NCI-H1105 (cell line): ENCODE measurements at places on chromosomes 4 and X.
A peak's percentile ranks its signal among the peaks of the same experiment; 100 is the strongest.

DNA sequence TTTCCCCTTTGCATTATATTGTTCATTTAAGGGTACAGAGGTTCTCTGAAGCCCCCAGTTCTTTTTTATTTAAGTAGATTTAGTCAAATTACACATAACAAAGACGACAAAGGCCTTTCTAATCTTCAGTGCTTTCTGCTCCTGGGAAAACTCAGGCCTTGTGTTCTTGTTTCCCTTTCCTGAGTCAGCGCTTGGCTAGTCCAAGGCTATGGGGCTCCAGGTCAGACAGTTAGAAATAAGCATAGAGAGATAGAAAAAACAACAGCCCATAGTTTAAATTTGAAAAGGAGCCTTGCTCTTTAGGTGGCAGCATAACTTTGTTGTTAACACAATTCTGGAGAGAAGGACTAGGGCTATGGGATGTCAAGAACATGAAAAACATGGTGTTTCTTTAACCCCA, 97.3 kb downstream of the PPP1R2C start:
- no peak for DNase-seq

DNA sequence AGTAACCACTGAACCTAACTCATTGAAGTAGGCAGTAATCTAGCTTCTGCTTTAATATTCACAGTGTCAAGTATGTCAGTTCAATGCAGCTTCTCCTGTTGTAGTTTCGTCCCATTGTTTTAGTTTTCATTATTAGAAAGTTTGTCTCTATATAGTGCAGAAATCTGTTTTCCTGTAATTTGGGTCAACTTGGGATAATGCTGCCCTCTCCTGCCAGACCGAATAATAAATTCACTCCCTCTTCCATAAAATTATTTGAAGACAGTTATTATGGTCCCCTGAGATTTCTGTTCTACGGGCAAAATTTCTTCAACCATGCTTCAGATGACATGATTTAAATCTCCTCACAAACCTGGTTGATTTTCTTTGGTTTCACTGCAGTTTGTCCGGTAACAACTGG, 4.6 kb upstream of the LUZP4 start:
- DNase-seq: no peak

DNA sequence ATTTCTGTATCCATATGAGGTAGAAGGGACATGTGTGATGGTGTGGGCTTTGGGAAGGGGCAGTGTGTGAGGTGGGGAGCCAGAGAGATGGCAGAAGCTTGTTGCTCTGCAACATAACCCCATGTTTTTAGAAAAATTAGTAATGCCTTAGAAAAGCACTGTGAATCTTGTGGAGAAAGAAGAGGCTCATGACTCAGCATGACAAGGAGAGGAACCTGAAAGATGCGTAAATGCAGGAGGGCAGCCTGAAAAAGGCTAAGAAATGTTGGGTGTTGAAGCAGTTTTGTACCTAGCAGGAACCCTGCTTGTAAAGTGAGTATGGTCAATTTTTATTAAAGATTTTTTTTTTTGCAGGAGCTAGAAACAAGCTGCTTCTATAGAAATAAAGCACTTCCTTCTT, 59.8 kb downstream of the ARSJ start:
- no peak for DNase-seq

GRCh38 chr4:101651778-101652177, 138.8 kb upstream of the BANK1 start:
- no peak for DNase-seq

DNA sequence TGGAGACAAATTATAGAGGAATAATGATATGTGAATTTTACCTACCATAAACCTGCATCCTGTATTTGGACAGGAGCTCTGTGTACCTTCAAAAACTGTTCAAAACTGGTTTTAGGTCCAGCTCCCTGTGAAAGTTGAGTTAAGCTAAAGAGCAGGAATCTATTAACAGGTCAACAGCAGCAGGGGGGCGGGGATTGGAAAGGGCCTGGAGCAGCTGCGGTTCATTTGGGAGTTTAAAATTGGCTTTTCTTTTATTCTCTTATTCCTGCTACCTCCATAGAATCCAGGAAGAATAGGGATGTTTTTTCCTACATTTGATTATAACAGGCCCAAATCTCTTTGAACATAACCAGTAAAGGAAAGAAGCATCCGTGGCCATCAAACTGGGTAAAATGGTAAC, 23.8 kb downstream of the SHROOM3 start:
- no peak for DNase-seq

DNA sequence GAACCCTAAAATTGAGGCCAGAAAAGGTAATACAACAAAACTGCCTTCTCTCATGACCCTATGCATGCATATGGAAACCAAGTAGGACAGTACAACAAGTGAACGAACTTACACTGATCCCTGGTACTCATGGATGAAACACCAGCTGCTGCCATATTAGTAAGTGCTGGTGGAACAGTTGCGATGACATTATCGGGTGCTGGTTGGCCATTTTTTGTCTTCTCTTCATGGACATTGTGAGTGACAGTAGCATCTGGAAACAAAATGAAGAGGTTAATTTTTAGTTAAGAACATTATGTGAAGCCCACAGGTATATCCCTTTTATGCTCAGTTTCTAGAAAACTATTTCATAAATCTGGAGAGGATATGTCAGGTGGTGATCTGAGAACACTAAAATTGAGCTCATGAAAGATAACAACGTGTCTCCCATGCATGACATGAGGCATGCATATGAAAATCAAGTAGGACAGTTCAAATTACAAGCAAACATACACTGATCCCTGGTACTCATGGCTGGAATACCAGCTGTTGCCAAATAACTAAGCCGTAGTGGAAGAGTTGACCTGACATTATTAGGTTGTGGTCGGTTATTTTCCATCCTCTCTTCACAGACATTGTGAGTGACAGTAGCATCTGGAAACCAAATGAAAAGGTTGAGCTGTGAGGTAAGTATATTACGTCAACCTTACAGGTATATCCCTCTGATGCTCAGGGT, 74.2 kb upstream of the CT45A1 start:
- DNase-seq: no peak

DNA sequence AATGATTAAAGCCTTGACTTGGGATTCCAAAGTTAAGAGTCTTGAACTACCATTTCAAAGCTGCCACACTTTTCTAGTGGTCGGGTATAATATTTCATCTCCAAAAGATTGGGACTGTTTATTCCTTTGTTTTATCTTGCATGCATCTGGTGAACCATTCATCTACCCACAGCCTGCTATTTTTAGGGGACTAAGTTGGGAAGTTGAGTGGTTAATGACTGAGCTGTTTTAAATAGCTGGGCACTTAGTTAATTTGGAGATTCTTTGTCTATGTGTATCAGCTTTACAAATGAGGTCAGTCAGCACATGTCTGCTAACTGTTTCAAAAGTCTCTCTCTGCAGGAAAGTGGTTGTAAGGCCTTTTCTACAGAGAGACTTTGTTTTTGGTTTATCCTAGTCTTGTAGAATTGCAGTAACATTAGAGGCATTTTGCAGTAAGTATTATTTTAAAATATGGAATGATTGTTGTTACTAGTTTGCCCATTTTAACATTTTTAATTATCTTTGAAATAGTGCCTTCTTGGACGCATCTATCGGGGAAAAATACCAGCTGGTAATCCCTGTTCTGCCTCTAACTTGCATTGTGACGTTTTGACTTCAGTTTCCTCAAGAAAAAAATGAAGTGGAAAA, 8.2 kb downstream of the BMP2K start:
- no peak for DNase-seq

DNA sequence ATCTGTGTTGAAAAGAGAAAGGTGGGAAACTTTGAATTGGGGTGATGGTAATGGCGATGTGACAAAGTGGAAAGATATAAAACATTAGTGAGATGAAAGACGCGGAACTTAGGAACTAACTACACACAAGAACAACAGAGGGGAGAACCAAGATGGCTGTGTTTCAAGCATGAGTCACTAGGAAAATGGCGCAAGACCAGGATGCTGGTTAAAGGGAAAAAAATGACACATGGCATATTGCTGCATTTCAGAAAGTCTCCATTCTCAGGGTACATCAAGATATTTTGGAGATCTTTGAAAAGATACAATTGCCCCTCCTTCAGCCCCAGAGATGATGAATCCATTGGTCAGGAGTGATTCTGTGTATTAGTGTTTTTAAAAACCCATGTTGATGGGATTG, 164.4 kb downstream of the FBXO8 start:
- DNase-seq: no peak

DNA sequence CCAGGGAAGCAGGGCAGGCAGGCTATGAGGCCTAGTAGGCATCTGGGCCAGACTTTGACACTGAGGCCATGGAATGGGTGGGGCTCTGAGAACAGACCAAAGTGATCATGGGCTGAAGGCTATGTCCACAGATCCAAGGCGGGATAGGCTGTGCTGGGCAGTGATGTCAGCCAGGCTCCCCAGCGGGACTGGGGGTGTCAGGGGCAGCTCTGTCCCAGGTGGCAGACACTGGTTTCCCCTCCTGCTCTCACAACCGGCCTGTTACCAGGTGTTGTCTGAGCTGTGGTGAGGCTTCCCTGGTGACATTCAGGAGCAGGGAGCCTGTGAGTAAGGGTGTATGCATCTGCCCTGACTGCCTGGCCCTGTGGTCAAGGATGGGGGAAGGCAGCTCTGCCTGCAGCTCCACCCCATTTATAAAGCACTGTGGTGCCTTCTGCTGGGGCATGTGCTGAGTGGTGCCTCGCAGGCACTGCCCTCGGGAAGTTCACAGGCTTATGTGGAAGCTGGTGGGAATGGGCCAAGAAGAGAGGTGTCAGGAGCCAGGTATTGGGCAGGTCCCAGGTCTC, 2.9 kb downstream of the IL9R start:
- no peak for DNase-seq

- no peak for DNase-seq
These were observed 64.1 kb downstream of the TMA16 start for GRCh38 chr4:163558539-163559044.

GRCh38 chr4:21387683-21388082, 560.9 kb downstream of the KCNIP4 start:
- DNase-seq: peak; percentile 32

GRCh38 chr4:15375667-15376066, 52.2 kb upstream of the C1QTNF7 start:
- no peak for DNase-seq

DNA sequence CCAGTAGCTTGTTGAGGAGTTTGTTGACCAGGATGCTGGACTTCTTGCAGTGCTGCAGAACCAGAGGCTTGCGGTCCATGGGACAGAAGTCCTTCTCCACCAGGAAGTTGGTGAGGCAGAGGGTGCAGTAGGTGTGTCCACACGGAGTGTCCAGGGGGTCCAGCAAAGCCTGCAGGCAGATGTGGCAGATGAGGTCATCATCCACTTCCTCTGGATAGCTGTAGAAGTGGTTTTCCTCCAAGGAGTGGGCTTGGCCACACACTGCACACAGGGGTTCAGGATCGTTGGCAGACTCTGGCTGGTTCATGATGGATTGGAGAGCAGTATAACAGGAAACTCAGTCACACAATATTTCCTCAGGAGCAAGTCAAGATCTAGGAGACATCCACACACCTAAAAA, 17.6 kb downstream of the LNX1 start:
- no peak for DNase-seq

DNA sequence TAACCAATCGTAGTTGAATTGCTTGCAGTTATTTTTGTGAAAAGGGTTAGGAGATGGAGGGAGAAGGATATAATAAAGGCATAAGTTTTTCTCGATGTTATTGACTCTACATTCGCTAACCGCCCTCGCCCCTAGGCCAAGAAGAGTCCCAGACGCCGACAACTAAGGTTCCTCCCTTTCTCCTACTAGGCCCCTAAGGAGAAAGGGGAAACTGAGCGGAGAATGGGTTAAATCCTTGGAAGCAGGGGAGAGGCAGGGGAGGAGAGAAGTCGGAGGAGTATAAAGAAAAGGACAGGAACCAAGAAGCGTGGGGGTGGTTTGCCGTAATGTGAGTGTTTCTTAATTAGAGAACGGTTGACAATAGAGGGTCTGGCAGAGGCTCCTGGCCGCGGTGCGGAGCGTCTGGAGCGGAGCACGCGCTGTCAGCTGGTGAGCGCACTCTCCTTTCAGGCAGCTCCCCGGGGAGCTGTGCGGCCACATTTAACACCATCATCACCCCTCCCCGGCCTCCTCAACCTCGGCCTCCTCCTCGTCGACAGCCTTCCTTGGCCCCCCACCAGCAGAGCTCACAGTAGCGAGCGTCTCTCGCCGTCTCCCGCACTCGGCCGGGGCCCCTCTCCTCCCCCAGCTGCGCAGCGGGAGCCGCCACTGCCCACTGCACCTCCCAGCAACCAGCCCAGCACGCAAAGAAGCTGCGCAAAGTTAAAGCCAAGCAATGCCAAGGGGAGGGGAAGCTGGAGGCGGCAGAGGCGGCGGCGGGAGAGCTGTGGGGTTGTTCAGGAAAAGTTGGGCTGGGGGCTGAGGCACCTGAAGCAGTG, 5.9 kb downstream of the ATOH1 start:
- DNase-seq: no peak

DNA sequence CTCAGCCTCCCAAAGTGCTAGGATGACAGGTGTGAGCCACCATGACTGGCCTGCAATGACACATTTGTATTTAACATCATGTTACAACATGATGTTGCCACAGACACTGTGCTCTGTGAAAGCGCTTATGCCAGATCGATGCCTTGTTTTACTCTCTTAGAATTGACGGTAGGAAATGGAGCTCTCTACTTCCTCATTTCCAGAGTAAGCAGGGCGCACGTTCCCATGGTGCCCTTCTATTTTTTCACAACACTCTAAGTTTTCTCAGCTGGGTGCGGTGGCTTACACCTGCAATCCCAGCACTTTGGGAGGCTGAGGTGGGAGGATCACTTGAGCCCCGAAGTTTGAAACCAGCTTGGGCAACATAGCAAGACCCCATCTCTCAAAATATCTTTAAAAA, 60.7 kb upstream of the DHRSX start:
- DNase-seq: no peak

DNA sequence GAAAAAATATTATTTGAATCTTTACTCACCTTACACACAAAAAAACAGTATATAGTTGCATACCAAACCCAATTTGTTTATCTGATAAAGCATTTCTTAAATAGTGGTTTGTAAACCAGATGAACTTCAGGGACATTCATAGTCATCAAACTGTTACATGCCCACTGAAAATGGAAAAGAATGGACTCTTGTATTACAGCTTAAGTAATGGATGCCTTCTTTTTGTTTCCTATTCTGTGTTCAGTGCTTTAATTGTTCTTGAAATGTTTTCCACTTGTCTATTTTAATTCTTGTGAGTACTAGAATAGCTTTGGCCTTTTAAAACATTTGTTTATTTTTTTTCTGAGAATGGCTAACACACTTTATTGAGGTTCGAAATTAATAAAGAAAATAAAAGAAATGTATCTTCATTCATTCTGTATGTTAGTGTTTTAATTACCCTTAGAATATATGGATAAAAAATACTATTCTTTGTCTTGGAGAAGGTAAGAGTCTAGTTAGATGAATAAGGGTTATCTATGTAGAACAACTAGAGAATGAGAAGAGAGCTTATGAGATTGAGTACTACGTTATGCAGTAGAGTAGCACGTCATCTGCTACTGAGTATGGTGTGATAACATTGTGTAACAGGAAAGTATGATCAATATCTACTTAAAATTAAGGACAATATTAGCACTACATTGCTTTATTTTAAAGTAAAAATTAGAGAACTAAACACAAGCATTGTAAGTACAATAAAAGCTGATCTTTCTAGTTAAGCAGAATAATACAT, 9.9 kb downstream of the CPEB2 start:
- no peak for DNase-seq

- no peak for DNase-seq
These were observed 22.8 kb upstream of the HADH start for GRCh38 chr4:107966903-107967302.

GRCh38 chr4:14404730-14405129, 597.6 kb upstream of the CPEB2 start:
- no peak for DNase-seq

- DNase-seq: no peak
These were observed 24.0 kb downstream of the RBMX start for GRCh38 chrX:136856551-136856950.
